ENCODE measurements at places on chromosomes 6 and 20.
A peak's percentile ranks its signal among the peaks of the same experiment; 100 is the strongest.

GRCh38 chr6:137414599-137414998 is 79.6 kb downstream of the OLIG3 start:
- no peak for DNase-seq

GRCh38 chr6:12071064-12071615 is 59.0 kb downstream of the HIVEP1 start:
- DNase-seq, result no peak

- DNase-seq, result no peak
These were observed 516.3 kb downstream of the COL12A1 start for GRCh38 chr6:74689601-74690000.

- no peak for DNase-seq
These were observed 205.4 kb downstream of the PREX1 start for GRCh38 chr20:48622421-48622820.

DNA sequence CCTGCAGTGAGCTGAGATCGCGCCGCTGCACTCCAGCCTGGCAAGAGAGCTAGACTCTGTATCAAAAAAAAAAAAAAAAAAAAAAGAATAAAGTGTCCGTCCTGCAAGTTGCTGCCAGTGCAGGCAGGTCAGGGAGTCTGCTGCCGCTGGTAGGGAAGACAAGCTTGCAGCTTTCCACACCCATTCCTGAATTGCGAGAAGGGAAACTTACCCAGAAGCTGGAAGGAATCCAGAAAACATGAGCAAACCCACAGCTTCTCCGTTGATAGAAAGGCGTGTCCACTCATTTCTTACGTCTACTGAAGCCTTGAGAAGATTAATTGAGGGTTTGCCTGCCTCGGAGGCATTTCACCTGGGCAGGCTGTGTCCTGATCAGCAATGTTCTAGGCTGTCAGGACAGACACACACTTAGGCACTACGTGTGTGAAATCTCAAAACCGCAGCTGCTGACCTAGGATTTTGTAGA is 61.6 kb upstream of the DSP start:
- no peak for DNase-seq

DNA sequence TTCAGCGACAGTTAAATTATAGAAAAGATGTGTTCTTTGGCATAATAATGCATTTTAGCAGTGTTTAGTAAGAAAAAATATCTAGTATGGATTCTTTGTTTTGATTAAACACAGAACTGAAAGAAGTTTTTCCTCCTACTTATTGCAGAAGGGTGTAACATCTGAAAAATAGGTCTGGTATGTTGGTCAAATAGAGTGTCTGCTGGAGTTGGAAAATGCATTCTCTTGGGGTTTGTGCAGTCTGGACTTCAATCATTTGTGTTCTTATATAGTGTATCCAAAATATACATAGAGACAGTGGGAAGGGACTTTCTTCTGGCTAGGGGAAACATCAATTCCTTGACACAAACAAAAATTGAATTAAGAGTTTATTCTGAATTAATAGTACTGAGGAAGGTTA is 132.4 kb upstream of the MAN1A1 start:
- DNase-seq, result no peak

- DNase-seq, result no peak
These were observed 22.0 kb upstream of the DDR1 start for GRCh38 chr6:30862156-30862875.

- DNase-seq, result no peak
These were observed 143.1 kb upstream of the ARID1B start for GRCh38 chr6:156634048-156634447.

DNA sequence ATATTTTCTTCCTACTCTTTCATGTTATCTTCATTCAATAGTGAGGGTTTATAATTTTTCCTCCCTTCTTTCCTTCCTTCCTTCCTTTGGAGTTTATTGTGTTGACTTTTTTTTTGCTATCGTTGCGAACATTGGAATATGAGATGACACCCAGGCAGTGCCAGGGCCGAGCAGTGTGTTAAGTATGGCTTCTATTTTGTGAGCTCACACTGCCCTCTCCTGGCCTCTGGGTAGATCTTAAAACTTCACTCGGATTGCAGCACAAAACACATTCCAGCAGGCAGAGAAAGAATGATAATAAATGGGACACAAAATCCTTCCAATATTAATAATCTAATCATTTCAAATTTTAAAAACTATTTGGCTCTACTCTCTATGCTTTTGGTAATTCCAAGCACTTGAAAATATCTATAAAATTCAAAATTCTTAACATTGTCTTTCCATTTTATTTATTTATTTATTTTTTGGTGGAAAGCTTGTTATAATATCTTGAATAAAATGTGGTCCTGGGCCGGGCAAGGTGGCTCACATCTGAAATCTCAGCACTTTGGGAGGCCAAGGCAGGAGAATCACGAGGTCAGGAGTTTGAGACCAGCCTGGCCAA is 147.4 kb upstream of the OLIG3 start:
- DNase-seq, result peak; percentile 69

DNA sequence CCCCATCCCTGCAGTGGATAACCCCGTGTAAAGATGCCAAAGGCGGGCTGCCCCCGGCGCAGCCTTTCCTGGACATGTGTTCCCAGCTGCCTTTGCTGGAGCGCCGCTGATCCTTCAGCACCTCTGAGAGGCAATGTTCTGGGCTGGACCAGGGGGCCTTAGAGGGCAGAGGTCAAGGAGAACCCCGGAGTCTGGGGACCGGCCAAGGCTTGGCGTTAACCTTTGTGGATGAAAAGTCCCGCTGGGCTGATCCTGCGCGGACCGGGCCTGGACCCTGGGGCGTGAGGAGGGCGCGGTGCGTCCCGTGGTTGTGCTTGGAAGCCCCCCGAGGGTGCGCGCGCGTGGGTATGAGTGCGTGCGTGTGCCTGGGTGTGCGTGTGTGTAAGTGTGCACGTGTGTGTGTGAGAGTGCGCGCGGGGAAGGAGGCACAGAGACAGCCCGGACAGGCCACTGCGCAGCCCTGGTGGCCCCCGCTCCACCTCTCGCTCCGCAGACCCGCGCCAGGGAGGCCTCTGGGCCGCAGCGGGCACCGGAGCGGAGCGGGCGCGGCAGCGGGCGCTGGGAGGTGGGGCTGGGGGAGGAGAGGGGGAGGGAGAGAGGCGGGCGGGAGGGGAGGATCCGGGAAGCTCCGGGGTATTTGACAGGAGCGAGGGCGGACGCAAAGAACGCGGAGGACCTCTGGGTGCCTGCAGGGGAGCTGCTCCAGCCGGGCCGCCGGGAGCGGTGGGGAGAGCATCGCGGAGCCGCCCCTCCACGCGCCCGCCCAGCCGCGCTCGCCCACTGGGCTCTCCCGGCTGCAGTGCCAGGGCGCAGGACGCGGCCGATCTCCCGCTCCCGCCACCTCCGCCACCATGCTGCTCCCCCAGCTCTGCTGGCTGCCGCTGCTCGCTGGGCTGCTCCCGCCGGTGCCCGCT is at the start of gene SMOC2:
Gene SMOC2, plus strand, starts transcription at position 665 of the 914 bp plus-strand sequence. Its CDS starts 187 bp downstream, at position 852.
- no peak for DNase-seq

- DNase-seq, result peak; percentile 30
These were observed 36.9 kb upstream of the FANCE start for GRCh38 chr6:35415065-35415891.

- DNase-seq, result no peak
These were observed 159.8 kb downstream of the TFAP2C start for GRCh38 chr20:56788671-56789610.

- DNase-seq, result no peak
These were observed 25.1 kb upstream of the GSTA4 start for GRCh38 chr6:53020005-53020744.

DNA sequence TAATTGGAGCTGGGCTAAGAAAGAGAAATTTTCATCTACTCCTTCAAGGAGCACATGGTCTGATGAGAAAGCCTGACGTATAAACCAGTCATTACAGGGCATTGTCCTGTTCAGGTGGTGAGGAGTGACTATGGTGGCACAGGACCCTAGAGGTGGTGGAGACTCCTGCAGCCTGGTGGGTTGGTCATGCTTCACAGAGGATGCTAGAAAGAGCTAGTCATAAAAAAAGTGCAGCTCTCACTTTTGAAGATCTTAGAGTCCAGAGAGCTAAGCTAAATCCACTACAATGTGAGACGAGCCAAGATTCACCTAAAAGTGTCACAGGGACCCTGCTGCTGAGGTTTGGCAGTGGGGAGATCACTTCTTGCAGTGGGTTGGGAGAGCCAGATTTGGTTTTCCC is 9.8 kb upstream of the ZNF831 start:
- DNase-seq, result no peak

GRCh38 chr6:18400831-18401446 is 13.8 kb downstream of the RNF144B start:
- DNase-seq, result no peak

- DNase-seq, result no peak
These were observed 107.4 kb downstream of the SCML4 start for GRCh38 chr6:107716688-107717089.

DNA sequence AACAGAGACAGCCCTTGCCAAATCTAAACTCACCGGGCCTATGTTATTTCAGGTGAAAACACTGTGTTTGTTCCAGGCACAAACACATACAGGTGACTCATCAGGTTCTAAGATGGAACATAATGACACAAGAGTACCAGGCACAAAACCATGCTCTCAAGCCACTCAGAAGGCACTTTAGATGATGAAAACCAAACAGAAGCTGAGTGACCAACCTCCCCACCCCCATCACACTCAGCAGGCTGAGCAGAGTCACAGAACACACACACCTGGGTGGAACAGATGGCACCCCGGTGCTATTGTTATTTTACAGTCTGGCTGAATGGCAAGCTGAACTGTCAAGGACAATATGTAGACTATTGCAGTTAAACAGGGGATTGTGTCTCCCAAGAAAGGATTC is 20.6 kb upstream of the NKX2-2 start:
- no peak for DNase-seq

DNA sequence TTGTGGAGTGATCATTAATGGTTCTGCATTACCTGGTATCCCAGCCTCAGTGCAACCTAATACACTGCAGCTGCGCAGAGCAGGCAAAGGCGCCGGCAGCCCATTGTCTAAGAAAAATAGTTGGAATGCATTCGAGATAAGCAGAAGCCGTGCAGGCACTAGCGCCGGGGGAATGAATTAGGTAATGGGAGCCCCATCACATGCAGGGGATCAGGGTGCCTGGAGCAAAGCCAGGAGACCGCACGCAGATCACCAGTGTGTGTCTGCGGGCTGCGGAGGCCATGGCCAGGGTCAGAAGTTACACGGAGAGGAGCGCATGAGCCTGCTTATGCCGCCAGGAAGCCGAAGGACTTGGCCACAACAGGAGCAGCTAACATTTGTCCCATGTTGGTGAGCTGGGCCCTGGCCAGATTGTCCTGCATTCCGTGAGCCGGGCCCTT is 156.8 kb downstream of the DLL1 start:
- DNase-seq, result no peak

GRCh38 chr6:98292810-98293209 is 541.6 kb upstream of the POU3F2 start:
- DNase-seq, result no peak

DNA sequence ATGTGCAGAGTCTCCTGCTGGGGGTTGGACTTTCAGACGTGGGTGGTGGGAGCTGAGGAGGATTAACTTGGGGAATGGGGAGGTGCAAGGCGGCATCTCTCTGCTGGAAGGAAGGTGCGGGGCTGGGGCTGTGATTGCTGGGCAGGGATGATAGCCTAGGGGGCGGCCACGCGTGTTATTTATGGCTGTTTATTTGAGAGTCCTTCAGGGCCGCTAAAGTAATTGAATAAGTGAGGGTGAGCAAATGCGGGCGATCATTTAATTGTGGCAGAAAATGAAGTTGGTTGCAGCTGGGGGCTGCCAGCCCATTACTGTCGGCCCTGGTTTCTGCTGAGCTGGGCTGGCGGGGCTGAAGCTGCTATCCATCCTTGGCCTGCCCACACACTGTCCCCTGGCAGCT is 7.5 kb upstream of the IP6K3 start:
- no peak for DNase-seq

DNA sequence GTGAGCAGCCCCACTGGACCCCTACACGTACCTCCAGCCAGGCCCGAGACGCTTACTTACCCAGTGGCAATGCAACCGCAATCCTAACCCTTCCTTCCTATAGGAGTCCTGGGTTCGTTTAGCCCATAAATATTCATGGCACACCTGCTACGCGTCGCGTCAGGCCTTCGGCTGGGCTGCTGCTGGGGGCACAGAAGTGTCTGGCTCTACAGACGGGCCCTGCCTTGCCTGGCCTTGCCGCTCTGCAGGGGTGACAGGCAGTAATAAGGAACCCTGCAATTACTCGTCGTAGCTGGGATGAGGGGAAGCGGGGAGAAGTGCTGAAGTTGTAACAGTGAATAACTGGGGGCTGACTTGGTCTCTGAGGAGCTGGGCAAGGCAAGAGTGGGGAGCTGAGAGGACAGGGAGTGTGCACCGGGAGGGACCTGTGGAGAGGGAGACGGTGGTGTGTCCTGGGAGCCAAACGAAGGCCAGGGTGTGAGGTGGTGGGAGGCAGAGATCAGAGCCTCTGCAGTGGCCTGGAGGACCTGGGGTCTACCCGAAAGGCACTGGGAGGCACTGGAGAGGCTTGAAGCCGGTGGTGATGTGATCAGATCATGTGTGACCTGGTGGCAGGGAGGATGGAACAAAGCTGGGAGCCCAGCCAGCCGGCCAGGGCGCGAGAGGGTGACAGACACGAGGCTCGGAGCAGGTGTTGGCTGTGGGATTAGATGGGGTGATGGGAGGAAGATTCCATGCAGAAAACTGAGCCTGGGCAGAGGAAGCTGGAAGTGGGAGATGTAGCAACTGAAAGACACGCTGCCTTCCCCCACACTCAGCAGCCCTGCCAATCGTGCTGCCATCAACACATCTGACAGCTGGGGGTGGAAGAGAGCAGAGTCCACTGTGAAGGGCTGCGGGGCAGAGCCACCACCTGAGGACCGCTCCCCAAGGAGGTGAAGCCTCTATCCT is 36.4 kb downstream of the PSMG4 start:
- DNase-seq, result no peak

DNA sequence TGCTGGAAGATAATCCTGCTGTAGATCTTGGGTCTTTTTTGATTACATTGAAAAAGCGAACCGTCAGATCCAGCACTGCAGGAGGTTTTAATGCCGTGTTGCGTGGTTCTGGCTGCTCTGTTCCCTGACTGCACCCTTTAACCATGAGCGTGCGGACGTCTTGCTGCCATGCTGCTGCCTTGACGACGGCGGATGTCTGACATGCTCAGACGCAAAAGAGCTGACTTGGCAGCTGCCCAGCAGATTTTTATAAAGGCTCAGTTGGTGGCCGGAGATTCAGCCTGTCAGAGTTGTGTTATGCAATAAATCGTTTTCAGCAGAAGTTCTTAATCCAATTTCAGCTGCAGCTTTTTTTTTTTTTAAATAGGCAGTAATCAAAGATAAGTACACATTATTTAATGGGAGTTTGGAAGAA is 119.4 kb downstream of the JARID2 start:
- DNase-seq, result peak; percentile 87

- no peak for DNase-seq
These were observed 35.0 kb downstream of the FOXF2 start for GRCh38 chr6:1424306-1424927.

Data from skin of body (tissue), 3 donors.